NCI-H2227 treated with DMSO at 0.1 percent for 48 hours (cell line): ENCODE measurements at places on chromosomes 11 and 22.

GRCh38 chr22:25453557-25453956 is 110.9 kb upstream of the GRK3 start:
- no peak for DNase-seq

DNA sequence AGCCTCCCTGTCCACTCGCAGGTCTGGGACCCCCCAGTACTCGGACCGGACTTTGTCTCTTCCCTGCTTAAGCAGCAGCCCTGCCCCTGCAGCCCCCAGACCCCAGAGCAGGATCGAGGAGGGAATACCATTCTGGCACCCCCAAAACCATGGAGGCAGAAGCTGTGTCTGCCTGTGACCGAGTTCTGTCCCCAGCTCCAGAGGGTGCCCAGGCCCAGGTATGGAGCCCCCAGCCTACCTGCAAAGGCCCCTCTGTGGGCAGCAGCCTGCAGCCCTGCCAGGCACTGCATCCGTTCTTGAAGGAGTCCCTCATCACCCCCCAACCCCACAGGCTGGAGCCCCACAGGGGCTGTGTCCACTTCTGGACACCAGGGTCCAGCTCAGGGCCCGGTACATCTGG is 163.8 kb downstream of the BRD1 start:
- DNase-seq = no peak

- DNase-seq = no peak
Observed at GRCh38 chr11:78219493-78220217, 30.9 kb downstream of the USP35 start.

DNA sequence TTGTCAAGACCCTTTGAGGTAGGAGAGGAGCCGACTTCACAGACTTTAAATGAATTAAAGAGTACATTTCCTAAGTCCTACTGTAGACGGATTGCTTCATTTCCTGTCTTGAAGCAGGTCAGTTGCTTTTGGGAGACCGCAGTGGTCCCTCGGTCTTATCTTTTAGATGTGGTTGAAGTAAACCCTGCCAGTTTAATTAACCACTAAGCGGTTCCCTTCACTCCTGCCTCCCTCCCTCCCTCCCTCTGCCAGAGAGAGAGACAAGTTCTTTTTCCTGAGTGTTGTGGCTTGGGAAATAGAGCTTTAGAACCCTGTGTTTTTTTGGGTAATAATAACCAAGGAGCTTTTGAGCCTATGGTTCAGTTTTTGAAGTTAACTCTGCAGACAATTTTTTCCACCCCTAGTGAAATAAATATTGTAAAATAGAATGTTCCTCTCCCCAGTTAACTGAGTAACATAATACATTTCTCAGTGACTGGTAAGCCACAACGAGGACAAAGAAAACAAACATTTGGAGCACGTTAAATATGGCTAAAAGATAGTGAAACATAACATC is 147.5 kb downstream of the LDLRAD3 start:
- no peak for DNase-seq

- no peak for DNase-seq
Observed at GRCh38 chr11:64580412-64580811, 10.6 kb upstream of the SLC22A12 start.

GRCh38 chr11:41392596-41392995 is 66.9 kb downstream of the LRRC4C start:
- no peak for DNase-seq

DNA sequence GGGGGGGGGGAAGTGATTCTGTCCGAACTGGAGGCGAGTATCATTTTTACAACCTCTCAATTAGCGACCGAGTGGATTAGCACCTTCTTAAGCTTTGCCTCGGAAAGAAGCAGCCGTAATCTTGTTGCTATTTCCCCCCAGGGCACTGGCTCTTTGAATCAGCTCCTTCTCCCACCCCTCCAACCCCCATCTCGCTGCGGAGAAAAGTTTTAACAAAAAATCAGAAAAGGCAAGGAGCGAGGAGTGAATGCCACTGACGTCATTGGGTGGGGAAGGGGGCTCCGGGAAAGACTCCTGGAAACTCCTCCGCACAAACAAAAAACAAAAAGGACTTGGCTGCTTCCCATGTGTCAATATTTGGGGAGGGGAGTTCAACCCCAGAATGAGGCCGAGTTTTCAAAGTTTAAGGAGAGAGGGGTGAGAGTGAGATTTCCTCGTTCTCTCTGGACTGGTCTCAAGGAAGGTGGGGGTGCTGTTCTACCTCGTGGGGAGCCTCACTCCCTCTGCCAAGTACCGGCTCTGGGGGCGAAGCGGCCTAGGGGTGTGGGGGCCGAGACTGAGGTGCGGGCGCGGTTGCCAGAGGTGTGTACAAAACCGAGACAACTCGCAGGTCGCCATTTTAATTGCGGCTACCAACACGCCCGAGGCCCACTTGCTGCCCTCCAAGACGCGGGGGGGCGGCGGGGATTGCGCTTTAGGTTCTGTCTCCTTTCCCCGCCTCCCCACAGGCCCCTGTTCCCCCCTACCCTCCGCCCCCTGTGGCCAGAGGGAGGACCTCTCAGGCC is 2.5 kb upstream of the PAX6 start:
- no peak for DNase-seq

DNA sequence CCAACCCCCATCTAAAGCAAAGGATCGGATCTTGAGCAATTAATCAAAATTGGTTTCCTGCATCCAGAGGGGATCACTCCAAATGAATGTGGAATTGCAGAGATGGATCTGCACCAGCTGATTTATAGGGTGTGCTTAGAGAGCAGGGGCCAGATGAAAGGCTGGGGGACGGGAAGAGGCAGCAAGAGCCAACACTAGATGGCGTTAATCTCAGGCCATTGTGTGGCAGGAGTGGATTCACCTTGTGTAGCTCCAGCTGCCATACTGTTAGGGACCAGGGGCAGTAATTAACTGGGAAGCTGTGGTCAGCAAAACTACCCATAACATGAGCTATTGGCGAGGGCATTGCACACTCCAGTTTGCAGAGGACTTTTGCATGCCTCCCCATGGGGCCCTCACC is 35.6 kb downstream of the SERPINH1 start:
- DNase-seq = peak; percentile 63

GRCh38 chr11:66107600-66108510 is 37.8 kb downstream of the PACS1 start:
- no peak for DNase-seq

DNA sequence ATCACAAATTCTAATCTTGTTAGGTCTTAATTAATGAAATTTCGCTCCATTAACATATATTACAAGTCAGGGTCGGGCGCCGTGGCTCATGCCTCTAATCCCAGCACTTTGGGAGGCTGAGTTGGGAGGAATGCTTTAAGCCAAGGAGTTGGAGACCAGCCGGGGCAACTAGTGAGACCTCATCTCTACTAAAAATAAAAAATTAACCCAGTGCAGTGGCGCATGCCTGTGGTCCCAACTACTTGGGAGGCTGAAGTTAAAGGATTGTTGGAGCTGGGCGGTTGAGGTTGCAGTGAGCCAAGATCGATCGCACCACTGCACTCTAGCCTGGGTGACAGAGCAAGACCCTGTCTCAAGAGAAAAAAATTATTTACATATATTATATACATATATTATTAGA is 1.9 kb downstream of the TMA7B start:
- no peak for DNase-seq

DNA sequence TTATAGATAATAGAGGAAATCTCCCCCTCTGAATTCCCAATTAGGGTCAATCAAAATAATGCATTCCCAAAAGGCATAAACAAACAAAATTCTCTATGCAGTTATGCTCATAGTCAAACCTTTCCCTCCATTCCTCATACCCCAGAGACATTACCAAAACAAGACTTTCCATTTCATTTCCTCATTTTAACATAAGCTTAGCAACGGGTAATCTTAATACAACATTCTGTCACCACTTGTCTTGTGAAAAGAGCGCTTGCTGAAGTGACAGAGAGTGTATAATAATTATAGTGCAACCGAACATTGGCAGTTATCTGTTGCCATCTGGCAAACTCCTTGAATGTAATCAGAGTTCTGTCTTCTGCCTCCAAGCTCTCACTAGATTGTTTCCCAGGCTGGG is 1.2 kb upstream of the SLN start:
- DNase-seq = peak; percentile 69

DNA sequence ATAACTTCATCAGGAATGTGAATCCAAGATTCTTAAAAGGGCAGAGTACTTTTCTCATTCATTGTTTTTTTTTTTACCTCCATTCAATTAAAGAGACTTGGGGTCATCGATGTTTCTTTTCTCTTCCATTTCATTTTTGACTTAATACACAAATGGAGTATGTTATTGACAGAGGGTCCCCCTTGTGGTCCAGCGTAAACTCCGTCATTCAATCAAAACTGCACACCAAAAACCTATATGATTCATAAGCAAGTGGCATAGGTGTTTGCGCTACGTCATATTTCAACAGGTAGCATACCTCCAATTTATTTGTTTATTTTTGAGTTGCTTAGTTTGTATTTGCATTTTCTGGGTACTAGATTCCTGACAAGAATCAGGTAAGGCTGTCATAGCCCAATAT is 12.7 kb upstream of the FOLH1 start:
- DNase-seq = no peak

DNA sequence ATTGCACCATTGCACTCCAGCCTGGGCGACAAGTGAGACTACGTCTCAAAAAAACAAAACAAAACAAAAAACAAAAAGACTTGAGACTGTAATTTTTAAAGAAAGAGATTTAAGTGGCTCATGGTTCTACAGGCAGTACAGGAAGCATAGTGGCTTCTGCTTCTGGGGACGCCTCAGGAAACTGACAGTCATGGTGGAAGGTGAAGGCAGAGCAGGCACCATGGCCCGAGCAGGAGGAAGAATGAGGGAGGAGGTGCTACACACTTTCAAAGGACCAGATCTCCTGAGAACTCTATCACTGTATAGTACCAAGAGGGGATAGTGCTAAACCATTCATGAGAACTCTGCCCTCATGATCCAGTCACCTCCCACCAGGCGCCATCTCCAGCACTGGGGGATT is 52.0 kb downstream of the CBL start:
- DNase-seq = no peak

- DNase-seq = no peak
Observed at GRCh38 chr22:43526117-43526655, 114.4 kb downstream of the MPPED1 start.

- no peak for DNase-seq
Observed at GRCh38 chr11:963852-964251, 38.2 kb downstream of the AP2A2 start.

GRCh38 chr11:119403021-119403420 is 20.0 kb downstream of the THY1 start:
- no peak for DNase-seq

DNA sequence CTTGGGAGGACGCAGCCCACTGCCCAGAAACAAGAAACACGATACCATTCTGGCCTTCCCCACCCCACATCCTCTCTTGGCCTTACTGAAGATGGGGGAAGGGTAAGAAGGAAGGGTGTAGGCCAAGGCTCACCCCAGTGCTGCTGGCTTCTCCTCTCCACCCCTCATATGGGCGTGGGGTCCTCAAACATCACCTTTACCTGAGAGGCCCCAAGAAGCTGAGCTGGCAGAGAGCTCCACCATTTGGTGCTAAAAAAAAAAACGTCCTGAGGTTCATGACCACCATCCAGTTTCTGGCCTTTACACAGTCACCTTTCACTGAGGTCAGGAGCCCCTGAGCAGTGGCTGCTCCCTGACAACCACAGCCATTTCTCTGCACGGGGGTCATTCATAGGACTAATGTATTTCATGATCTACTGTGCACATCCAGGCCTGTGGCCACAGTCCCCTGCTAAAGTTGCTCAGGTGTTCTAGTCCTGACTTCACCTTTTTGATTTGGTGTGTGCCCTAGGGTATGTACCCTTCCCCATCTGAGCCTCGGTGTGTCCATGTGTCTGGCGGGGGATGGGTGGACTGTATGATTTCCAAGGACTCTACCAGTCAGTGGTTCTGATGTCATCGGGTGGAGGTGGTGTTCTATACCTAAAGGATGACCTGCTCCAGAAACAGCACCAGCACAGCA is 15.1 kb downstream of the RHOG start:
- no peak for DNase-seq

DNA sequence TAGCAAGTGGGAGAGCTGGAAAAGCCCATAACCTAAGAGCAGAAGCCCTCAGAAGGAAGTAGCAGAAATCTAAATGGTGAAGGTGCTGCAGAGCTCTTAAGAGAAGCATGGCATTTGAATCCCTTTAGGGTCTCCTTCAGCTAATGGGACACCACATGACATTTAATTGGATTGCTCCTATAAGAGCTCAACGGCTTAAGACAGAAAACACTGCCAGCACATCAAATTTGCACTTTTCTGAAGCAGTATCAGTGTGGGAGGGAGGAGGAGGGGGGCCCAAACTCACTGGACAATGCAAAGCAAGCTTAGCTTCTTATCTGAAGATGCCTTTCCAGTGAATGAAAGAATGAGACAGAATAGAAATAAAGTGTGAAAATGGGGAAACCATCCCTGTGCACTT is 287.9 kb upstream of the MTNR1B start:
- no peak for DNase-seq

DNA sequence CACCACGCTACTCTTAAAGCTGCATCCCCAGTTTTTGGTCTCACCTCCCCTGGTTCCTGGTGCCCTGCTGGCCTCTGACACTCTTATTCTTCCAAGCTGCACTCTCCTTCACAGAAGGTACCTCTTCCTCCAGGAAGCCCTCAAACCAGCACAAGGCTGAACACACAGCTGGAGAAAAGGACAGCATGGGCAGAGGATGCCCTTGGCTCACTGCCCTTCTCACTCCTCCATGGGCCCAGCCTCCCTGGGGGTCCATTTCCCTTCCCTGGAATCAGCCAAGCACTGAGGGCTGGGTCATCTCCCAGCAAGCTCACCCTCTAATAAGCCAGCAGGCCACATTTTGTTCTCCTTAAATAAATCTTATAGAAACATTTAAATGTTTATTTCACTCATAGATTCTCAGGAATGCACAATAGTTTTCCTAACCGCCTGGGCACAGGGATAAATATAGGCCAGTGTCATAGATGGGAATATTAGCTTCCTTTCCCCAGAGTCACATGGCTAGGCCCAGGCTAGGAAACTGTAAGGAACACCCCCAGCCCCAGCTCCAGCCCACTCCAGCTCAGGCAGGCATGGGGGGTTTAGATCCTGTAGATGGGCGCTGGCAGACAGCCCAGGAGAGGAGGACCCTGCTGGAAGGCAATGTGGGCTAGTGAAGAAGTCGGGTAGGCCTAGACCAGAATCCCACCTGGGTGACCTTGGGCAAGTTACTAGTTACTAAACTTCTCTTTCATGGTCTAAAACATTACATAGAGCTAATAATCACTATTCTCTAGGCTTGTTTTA is 51.5 kb downstream of the IRAG1 start:
- DNase-seq = no peak

GRCh38 chr22:19431649-19432132 is at the start of gene HIRA:
HIRA (minus strand) TSS chr22:19431733; CDS start chr22:19431476, 257 bp downstream.
- DNase-seq = peak; percentile 88
